ENCODE measurements at places on chromosomes 2 and 18.

- no peak for DNase-seq
Measured at GRCh38 chr2:13000664-13001363, 284.1 kb downstream of the TRIB2 start.

GRCh38 chr2:171095014-171095582 is 65.6 kb downstream of the TLK1 start:
- DNase-seq: no peak

- no peak for DNase-seq
Measured at GRCh38 chr2:85457877-85458316, 39.4 kb downstream of the SH2D6 start.

DNA sequence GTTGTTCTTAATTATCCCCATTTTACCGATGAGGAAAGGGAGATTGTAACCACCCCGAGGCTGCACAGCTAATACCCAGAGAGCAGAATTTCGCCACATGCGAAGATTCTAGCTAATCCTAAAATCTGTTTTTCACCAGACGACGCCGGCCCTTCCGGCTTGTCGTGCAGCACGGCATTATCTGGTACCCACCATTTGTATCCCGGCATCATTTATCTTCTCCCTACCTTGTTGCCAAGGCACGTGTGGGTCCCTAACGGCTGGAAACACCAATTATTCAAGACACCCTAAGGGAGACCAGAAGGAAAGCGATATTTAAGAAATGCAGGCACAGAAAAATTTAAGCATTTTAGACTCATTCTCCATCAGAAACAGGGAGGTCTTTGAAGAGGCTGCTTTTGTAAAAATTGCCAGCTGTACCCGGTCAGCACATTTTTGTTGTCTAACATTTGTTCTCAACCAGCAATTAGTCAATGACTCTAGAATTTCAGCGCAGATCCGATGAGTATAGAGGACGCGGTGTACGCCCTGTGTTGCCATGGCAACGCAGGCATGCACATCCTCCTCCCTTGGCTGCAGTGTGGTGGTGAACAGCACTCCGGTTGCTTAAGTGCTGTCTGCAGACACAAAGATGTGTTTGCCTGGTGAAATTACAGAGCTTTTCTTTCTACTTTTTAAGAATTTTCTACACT is 111.6 kb downstream of the AGAP1 start:
- no peak for DNase-seq

GRCh38 chr2:188892636-188893035 is 81.5 kb upstream of the COL3A1 start:
- DNase-seq: no peak

DNA sequence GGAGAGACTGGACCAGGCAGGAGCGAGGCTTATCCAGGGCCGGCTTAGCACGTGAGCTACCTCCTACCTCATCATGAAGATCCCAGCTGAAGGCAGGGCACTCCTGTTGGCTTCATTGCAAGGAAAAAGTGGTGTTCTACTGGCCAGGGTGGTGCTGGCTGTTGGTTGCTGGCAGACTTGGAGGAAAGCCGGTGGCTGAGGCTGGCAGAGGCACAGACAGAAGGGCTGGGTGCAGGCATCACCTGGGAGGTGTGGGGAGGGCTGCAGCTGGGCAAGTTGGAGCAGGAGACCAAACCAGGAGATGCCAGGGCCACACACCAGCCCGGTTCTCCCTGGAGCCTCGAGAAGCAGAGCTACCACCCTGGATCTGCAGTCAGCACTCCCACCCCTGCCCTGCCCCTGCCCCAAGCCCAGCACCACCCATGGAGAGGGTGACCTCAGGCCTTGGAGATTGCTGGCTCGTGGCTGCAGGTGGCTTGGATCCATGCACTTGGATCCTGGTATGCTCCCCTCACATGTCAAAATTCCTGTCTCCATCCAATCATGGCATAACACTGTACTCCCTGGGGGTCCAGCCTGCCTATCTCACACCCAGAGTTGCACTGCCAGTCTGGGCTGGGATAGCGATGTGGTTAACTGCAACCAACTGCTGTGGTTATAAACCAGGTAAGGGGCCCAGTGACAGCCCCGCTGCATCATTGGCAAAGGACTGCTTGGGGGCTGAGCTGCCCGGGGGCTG is 49.7 kb downstream of the GLI2 start:
- no peak for DNase-seq

DNA sequence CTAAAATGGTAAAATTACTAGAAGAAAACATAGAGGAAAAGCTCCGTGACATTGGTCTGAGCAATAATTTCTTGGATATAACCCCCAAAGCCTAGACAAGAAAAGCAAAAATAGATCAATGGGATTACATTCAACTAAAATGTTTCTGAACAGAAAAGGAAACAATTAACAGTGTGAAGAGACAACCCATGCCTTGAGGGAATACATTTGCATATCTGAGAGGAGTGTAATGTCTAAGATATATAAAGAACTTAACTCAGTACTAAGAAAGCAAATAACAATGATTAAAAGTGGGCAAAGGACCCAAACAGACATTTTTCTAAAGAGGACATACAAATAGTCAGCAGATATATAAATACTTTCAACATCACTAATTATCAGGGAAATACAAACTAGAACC is 206.2 kb downstream of the VAPA start:
- no peak for DNase-seq

DNA sequence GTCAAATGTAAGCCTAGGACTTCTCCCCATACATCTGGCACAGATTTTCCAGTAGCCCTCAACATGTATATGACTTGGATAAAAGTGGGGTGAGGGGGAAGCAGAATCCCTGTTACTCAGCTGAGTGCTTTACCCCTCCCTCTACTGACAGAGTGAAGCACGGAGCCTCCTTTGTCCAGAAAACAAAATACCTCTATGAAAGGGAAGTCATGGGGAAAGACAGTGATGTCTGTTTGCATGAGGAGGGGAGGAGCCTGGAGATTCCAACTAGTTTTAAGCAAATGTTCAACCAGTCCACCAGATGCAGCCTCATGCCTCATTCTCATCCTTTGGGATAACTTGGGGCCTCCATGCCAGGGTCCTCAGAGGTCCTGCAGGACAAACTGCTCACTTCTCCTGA is 203.9 kb downstream of the SMAD2 start:
- no peak for DNase-seq

- no peak for DNase-seq
Measured at GRCh38 chr2:239224955-239225354, 175.9 kb downstream of the HDAC4 start.

GRCh38 chr18:10111191-10111590 is 197.4 kb downstream of the VAPA start:
- DNase-seq: peak; percentile 10

DNA sequence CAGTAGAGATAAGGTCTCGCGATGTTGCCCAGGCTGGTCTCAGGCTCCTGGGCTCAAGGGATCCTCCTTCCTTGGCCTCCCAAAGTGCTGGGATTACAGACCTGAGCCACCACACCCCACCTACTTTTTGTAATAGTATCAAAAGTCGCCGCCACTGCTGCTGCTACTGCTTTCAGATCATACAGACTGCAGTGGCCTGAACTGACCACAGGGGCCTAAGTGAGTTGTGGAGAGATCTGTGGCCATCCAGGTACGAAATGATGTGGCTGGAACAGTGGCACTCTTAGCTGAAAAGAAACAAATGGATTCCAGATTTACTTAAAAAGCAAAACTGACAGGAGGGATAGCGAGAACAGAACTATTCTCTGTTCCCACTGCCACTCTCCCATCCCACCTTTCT is 32.9 kb upstream of the POMC start:
- DNase-seq: no peak

DNA sequence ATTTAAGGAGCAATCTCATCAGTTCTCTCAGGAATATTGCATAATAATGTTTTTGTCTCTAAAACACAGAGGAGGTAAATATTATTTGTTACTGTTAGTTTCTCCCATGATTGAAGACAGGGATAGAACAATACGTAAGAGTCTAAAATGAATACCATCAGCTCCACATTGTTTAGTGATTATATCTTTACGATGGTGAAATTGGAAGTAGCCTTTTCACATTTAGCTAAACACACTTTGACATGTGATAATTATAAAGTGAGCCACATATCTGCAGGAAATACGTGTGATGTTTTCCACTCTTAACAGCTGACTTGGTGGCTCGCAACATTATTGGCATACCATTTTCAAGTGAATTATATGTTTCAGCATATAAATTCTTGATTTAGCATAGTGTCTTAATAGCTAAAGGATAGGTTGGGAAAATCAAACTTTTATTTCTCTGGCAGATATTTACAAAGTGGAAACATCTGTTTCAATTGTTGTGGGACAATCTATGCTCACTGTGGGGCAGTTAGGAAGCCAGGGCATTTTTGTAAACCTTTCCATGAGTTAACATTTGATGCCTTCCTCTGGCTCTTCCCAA is 208.1 kb upstream of the RASGRP3 start:
- DNase-seq: no peak

DNA sequence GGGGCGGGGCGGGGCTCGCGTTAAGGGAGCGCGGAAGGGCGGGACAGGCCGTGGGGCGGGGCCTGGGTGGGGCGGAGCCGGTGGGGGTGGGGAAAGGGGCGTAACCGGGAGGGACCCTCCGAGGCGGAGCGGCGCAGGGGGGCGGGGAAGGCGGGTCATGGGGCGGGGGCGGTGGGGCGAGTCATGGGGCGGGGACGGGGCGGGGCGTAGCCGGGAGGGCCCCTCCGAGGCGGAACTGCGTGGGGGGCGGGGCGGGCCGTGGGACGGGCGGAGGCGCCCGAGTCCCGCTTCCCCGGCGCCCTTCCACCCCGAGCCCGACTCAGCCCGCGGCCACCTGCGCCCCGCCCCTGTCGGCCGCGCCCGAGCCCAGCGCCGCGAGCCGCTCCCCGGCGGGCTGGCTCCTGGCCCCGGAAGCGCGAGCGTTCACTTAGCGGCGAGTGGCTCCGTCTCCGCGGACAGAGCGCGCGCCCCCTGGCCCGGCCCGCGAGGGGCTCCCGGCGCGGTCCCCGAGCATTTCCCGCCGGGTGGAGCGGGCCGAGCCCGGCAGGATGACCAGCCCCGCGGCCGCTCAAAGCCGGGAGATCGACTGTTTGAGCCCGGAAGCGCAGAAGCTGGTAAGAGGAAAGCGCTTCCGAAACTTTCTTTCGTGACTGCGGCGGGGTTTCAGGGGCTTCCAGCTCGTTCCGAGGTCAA is 64.7 kb downstream of the LRRFIP1 start:
- DNase-seq: no peak

DNA sequence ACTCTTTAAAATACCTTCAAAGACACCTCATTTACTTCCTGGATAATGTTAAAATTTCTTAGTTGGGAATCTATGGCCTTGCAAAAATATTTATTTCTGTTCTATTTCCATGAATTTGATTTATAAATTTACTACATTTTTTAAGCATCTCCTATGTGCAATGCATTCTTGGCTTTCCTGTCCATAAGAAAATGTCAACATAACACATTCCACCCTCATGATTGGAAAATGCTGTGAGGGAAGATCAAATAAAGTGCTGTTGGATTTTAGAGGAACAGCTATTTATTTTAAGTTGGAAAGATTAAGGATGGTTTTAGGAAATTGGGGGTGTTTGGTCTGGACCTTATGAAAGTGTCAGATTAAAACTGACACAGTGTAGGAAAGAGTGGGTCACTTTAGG is 45.4 kb upstream of the MC4R start:
- DNase-seq: no peak

DNA sequence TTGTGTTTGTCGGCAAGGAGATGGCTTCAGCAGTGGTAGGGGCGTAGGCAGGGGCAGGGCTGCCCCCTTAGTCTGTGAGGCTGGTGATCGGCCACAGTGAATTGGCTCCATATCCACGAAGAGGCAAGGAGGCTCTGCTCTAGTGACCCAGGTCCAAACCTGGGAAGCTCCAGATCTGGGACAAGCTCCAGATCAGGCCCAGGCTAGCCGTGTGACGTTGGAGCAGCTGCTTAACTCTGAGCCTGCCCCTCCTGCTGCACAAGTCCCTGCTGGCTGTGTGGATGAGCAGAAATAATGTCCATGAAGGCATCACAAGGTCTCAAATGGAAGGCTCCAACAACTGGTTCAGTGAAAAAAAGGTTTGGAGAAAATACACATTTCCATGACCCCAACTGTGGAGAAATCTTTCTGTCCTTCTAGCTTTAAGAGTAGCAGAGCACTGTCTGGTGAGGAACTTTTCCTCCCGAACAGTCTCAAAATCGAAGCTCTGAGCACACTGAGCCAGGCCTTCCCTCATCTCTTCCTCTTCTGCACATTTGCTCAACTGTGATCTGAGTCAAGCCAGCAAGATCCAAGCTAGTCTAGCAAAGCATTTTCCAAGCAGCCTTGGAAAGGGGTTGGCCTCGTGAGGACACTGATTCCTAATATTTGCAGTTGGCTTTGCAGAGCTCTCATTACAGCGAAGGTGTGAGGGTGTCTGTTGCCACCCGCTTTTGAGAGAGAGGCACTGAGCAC is 67.0 kb upstream of the TCF7L1 start:
- no peak for DNase-seq

GRCh38 chr2:101676674-101677073 is 20.8 kb upstream of the MAP4K4 start:
- DNase-seq: no peak

GRCh38 chr18:64872710-64873458 is 724.0 kb upstream of the LINC00305 start:
- DNase-seq: no peak

GRCh38 chr2:172908275-172908674 is 167.4 kb upstream of the MAP3K20 start:
- no peak for DNase-seq

DNA sequence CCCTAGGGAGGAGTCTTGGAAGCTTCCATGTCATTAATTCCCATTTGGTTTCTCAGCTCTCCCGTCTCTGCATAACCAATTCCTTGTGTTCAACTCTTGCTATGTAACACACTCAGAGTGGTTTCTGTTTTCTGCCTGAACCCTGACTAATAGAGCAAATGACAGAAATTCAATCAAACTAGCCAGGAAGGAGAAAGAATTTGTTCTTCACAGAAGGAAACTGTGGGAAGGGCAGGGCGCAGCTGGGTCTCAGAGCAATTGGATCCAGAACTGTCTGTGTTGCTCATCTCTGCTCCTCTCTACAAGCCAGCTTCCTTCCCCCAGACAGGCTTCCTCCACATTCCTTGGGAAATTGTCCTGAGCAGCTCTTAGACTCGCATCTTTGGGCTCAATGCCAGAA is 269.8 kb downstream of the TNS1 start:
- no peak for DNase-seq

GRCh38 chr2:11810237-11810977 is 64.0 kb downstream of the LPIN1 start:
- no peak for DNase-seq

GRCh38 chr2:143824791-143825190 is 695.1 kb downstream of the ZEB2 start:
- no peak for DNase-seq

DNA sequence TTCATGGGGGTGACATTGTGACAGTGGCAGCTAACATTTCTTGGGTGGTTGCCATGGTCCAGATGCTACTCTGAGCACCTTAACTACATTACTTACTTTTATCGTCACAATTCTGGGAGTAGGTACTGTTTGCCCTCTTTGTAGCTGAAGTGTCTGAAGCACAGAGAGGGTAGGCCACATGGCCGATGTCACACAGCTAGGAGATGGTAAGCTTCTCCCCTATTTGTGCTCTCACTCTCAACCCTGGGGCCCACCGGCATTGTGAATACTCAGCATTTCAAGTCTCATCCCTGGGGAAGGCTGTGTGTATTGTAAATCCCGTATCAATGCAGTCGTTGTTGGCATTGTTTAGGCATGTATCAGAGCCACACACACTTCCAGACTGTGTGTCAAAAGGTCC is 136.6 kb downstream of the ACOXL start:
- no peak for DNase-seq

Data from SIG-M5 (cell line).